Kidney epithelial cell (primary cell): ENCODE measurements at places on chromosomes 1 and 21. TPM values are rescaled to one million over a fixed set of nuclear protein-coding genes. Genes with fewer than 3 reads are reported as not detected.
A peak's percentile ranks its signal among the peaks of the same experiment; 100 is the strongest.

DNA sequence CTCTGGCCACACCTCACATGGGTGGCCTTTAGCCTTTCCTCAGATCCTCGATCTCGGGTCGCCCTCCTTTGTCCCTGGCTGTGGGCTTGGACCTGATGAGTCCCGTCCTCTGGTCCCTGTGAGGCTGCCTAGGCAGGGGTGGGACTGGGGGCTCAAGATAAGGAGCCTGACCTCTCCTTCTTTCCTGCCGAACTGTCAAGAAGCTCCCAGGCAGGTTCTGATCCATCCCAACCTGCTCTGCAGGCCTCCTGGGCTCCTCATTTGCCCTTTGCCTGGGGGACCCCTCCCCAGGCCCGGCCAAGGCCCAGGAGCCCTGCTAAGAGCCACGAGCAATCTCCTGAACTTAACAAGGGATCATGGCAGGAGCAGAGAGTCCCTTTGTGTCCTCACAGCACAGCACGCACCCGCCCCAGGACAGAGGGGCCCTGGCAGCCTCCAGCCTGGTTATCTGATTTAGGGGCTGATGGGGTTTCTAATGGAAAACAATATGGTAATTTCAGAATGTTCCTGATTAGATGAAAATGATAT, 82.4 kb upstream of the POU3F1 start:
- no peak for DNase-seq

DNA sequence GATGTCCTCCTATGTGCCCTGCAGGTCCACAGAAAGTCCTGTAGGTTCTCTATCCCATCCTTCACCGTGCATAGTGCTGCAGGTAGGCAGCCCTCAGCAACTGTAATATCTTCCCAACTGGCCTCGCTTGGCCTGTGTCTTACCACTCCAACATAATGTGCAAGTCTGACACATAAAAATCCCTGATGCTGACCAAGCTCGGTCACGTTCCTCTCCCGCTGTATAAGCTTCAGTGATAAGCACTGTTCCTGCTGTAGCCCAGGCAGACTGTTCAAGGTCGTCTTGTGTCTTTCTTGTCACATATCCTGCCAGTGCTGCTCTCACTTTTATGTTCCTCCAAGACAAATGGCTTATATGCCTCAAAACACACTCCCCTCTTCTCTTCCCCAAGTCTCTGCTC, 19.4 kb upstream of the KCNE1 start:
- DNase-seq = no peak

DNA sequence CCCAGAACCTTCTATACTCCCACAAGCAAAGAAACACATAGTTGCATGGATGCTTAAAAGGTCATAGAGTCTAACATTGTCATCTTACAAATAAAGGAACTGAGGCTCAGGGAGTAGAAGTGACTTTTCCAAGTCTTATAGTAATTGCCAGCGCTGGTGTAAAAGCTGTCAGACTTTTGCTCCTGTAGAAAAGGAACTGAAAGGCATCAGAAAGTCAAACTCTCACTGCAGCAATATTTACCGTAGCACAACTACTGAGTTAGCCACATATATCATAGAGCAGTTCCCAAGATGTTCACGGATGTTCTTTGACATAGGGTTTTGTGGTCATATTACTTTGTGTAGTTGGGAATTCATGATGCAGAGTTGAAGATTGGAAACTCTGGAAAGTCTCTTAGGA, 16.6 kb upstream of the USP24 start:
- DNase-seq = no peak

- DNase-seq = no peak
These were observed 25.9 kb downstream of the RUNX3 start for GRCh38 chr1:24903955-24904730.

GRCh38 chr1:147172168-147173016, at the start of gene PRKAB2:
TSS of gene PRKAB2 (minus strand) at chr1:147172470. CDS start at chr1:147172144, 326 bp downstream.
- peak; percentile 80 for DNase-seq

DNA sequence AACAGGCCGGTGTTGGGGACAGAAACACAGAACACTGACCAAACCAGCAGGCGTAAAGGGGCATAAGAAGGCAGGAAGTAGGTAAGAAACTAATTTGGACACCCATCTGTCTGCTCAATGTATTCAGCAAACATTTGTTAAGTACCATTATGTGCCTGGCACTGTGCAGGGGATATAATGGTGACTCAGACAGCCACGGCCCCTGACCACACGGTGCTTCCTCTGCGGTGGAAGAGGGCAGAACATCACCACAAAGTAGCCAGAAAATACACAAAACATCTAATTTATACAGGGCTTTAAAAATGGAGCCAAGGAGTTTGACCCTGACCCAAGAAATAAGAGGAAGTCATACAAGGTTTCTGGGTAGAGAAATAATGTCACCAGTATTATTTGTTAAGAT, 12.9 kb downstream of the DNAJC11 start:
- DNase-seq = no peak

The SPRR2A gene
- 1.0 and 3.9 TPM in 2 replicates for total RNA-seq

The LCE2B gene
- total RNA-seq = not detected in 2 replicates

The CRTC2 gene
- total RNA-seq = 21.5 and 21.7 TPM in 2 replicates

DNA sequence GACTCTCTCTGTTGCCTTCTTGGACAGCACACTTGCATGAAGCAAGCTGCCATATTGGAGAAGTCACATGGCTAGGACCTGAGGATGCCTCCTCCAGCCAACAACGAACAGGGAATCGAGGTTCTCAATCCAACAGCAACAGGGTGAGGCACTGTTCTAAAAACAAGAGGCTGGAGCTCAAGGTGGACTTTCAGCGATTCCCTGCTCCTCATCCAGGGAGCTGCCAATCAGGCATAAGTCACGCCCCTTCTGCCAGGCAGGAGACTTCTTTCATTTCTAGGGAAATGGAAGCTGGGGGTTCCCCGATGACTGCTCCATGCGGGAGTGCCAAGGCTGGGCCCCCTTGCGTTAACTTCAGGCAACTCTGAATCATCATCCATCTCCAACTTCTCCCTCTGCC, 22.7 kb upstream of the IFNAR1 start:
- DNase-seq = no peak

DNA sequence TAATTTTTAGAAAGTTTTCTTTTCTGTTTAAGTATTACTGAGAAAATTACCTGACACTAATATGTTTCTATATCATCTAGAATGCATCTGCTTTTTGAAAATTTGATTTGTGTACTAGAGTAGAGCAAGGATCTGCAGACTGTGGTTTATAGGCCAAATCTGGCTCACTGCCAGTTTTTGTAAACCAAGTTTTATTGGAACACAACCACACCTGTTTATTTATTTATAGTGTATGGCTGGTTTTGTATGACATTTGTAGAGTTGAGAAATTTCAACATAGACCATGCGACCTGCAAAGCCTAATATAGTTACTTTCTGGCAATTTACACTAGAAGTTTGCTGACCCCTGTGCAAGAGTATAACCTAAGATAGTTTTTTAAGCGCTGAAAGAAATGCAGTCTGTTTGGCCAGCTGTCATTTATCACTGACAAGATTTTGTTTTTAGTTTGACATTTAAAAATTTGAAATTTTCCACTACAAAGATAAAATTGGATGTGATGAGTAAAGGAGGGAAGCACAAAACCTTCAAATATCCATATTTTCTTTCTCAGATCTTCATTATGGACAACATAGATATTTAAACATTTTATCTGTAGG, 36.1 kb upstream of the CACYBP start:
- DNase-seq = no peak

- no peak for DNase-seq
These were observed 4.0 kb downstream of the TOMM40L start for GRCh38 chr1:161229896-161230295.

DNA sequence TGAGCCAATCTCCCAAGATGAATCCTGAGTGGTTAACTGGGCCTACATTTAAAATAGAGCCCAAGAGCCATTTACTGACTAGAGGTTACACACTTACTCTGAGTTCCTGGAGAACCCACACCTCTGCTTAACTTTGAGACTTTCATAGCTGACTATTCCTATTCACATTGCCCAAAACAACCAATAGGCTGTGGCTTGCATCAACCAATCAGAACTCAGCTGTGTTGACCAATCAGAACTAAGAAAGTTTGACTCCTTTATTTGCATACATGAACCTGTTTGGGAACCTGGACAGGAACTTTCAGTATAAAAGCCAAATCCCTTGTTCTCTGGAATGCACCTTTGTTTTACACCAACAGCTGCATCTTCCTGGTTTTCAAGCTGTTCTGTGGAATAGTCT, 9.5 kb downstream of the ZSWIM5 start:
- no peak for DNase-seq

The HES3 gene
- total RNA-seq = not detected in 2 replicates

The BMP8B gene
- total RNA-seq = 2.8 and 4.3 TPM in 2 replicates

GRCh38 chr1:229273507-229274232, 2.8 kb downstream of the RAB4A start:
- no peak for DNase-seq

DNA sequence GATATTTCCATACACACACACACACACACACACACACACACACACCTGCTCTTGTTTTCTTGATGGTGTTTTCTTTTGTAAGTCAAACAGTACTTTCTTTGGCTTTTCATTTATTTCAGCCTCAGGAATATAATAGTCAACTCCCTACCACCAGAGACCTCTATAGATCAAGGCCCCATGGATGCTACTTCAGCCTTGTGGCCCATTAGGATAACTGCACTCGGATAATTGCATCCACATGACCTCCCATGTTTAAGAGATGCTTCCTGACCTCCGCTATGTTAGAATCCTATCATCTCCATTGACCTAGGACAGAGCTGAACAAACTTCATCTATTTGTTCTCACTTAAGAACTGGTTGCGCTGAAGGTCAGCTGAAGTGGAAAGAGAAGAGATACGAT, 1094.0 kb upstream of the B3GALT2 start:
- DNase-seq = no peak

The C1orf116 gene
- total RNA-seq = 34.1 and 39.8 TPM in 2 replicates

The CDK11B gene
- total RNA-seq = 23.3 and 27.0 TPM in 2 replicates

GRCh38 chr1:156664767-156665411, 12.3 kb downstream of the NES start:
- no peak for DNase-seq

GRCh38 chr1:162485236-162485635, 12.4 kb upstream of the UHMK1 start:
- no peak for DNase-seq

The KCNH1 gene
- total RNA-seq = 11.6 and 14.3 TPM in 2 replicates

The FCRLA gene
- 0.88 and 2.1 TPM in 2 replicates for total RNA-seq

DNA sequence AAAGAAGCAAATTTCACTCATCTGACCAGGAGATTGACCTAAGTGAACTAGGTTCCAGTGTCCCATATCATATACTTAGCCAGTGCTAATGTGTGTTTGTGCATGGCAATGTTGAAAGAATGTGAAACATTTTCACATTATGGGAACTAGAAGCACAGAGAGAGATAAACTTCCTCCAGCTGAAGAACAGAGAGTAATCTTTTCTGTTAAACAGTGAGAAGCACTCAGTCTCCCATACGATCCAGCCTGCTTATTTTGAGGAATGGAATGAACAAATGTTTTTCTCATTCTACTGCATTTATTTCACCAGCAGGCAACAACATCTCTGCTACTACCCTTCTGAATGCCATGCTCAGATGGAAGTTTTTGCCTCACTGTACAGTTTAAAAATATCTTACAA, 170.5 kb downstream of the TTLL7 start:
- no peak for DNase-seq

- no peak for DNase-seq
These were observed 3.4 kb downstream of the CBR1 start for GRCh38 chr21:36073181-36073580.

DNA sequence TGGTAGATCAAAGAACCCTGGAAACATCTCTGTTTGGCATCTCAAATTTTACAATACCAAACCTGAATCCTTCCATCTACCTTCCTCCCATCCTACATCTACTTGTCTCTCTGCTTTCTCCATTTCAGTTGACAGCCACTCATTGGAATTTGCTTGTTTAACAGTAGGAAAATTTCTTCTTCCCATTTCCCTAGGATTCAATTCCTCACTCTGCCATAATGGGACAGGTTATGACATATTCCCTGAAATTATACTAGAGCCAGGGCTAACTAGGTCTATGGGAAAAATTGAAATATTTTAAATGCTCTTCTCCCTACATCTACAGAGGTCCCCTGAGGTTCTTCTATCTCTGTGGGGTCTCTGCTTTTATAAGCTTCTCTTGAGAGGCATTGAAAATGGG, 257.7 kb downstream of the KCNH1 start:
- no peak for DNase-seq

DNA sequence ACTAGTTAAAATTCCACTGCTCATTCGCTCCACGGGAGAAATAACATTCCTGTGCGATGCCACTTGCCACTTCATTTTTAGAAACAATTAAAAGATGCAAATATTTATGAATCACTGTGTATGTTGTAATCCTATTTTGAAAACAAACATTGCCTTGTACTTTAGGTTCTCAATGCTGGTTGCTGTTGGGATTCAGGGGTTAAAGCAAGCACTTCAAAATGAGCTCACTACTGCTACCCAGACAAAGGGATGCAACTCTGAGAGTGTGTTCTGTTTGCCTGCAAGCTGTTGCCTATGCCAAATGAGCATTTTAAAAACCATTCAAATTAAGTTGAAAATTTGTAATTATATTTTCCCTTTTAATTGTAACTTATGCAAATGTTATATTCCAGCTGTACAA, 87.5 kb downstream of the RWDD3 start:
- DNase-seq = no peak

- no peak for DNase-seq
These were observed 97.9 kb downstream of the OBSCN start for GRCh38 chr1:228305721-228306152.

DNA sequence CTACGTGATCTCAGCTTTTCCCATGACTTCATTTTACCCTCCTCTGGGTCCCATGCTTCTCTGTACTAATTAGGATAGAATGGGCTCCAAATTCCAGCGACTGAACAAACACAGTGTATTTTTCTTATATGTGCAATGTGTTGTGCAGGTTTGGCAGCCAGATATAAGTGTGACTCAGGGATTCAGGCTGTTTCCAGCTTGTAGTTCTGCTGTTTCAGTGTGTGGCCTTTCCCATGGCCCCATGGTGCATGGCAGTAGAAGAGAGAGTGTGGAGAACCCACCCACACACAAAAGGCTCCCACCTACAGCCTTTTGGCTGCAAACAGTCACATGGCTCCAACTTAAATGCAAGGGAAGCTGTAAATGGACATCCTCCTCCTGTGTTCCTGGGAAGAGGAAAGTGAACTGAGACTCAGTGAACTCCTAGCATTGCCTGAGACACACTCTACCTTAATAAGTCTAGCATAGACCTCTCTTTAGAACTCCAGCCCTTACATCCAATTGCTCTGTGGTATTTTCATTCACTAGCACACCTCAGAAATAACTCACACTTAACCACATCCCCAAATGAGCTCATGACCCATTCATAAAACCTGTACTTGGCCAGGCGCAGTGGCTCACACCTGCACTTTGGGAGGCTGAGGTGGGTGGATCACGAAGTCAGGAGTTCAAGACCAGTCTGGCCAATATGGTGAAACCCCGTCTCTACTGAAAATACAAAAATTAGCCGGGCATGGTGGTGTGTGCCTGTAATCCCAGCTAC, 58.7 kb downstream of the KIAA0040 start:
- DNase-seq = no peak

DNA sequence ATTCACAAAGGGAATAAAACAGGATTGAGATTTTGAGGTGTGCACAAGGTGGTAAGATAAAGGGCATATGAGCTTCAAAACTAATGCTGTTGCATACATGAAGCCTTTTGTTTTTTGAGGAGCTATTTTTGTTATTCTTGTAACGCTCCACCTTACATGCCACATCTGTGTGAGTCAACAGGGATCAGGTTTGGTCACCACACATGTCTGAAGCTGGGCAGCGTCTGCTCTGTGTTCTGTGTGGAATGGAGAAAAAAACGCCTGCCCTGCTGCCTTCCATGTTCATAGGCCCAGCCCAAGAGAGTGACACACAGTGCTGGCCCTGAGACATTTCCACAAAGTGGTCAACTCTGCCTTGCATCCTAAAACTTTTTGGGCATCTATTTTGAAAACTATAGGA, 67.7 kb downstream of the MPZL1 start:
- DNase-seq = no peak

The TBX19 gene
- 2.9 and 4.7 TPM in 2 replicates for total RNA-seq

GRCh38 chr1:162369571-162369970, 7.1 kb downstream of the SPATA46 start:
- DNase-seq = no peak
